ENCODE measurements at places on chromosomes 4 and X. TPM values are rescaled to one million over a fixed set of nuclear protein-coding genes. Genes with fewer than 3 reads are reported as not detected.

- DNase-seq, result no peak
Measured at GRCh38 chrX:20519146-20519545, 252.4 kb upstream of the RPS6KA3 start.

- DNase-seq, result no peak
Measured at GRCh38 chr4:100340512-100341485, 150.5 kb upstream of the DDIT4L start.

Gene TREX2
- 2.9 TPM for total RNA-seq

DNA sequence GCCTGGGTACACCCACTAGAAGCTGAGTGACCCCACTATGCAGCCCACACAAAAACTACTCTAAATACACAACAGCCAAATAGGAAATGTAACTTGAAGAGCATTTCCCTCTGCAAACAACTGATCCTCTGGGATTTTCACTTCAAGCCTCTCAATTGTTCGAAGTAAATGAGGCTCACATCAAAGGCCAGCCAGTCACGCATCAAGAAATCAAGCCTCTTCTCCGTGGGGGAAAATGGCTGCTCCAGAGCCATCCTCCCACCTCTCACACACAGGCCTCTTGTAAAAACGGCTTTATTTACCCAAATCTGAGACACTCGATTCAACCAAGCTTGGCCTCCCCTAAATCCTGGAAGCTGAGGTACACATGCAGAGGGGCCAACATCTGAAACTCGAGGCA, 14.3 kb downstream of the PCDH19 start:
- DNase-seq, result no peak

Gene TCEAL5
- total RNA-seq, result not detected

Gene UNC5C
- total RNA-seq, result 3.3 TPM

- DNase-seq, result no peak
Measured at GRCh38 chr4:136124251-136124745, 1408.0 kb downstream of the PCDH18 start.

DNA sequence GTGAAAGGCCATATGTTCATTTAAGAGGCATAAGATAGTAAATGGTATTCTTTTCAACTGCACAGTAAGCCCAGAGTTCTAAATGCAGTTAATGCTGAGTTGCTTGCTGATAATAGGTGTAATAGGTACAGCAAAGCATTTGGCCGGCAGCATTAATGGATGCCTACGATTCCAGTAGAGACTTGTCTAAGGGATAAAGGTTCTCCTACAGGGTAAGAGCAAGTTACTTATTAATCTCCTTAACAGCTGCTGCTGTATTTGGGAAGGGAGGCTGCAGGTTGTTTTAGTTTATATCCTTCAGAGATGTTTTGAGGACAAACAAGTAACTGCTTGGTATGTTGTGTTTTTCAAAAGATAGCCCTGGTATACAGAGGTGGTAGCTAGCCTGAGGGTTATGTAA, 16.8 kb downstream of the TSPAN7 start:
- DNase-seq, result no peak

DNA sequence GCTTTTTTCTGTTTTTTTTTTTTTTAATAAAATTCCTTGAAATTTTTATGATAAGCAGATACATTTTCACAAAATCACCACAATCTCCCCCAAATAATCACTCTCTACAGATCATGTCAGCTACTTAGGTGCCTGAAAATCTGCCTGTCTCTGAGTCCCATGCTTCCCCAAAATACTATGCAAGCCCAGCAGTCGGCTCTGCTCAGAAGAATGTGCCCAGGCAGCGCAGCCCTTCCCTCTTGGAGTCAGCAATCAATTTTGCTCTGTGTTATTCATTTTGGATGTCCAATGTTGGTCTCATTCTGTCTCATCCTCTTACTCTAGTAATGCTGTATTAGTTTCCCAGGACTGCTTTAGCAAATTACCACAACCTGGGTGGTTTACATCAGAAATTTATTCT, 24.9 kb upstream of the C1QTNF7 start:
- no peak for DNase-seq
